Stimulated activated CD4-positive, alpha-beta T cell treated with anti-CD3 and anti-CD28 coated beads, Interleukin-2, amount 100 ng/mL, for 24 hours (primary cell): ENCODE measurements at places on chromosomes 16 and 17.

DNA sequence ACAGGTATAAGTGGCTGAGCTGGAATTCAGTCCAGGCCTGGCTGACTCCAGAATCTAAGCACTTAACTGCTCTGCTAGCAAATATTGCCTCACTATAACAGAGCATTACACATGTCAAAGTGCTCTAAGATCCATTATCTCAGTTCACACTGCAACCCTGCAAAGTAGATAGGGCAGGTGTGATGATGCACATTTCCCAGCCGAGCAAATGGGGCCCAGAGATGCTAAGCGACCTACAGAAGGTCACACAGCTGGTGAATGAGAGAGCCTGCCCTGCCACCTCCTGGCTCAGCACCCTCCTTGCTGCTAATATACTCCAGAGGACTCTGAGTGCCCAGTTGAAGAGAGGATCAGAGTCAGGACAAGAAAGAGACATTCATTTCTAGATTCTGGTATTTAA is 73.6 kb upstream of the CCL1 start:
- DNase-seq: no peak

- DNase-seq: no peak
Observed at GRCh38 chr16:74867281-74867849, 92.7 kb upstream of the FA2H start.

DNA sequence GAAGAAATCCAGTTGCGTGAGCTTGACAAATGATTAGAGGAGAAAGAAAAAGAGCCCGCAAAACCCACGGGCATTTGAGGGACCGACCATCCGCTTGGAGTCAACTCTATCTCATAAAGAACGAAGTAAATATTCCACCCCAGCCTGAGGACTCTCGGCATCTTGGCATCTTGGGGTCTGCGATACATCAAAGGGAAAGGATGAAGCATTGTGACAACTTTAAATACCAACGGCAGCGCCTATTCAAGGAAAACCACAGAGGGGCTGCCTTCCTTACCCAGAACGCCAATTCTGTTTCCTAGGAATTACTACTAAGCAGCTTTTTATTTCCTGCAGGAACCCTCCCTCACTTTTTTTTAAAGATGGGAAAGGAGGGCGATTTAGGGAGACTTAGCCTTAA is 152.2 kb downstream of the FOXL1 start:
- DNase-seq: no peak

- no peak for DNase-seq
Observed at GRCh38 chr16:72530434-72530833, 358.5 kb upstream of the PMFBP1 start.

GRCh38 chr16:68155425-68155824 is 70.3 kb downstream of the NFATC3 start:
- DNase-seq: no peak

- no peak for DNase-seq
Observed at GRCh38 chr16:52265446-52265861, 281.5 kb downstream of the TOX3 start.
